ENCODE measurements at places on chromosomes 3 and 15.

GRCh38 chr15:65981837-65982626, 112.7 kb downstream of the RAB11A start:
- DNase-seq, result no peak

- no peak for DNase-seq
Observed at GRCh38 chr3:122555275-122556071, 8.6 kb downstream of the PARP9 start.

- DNase-seq, result no peak
Observed at GRCh38 chr3:140848666-140849065, 93.0 kb upstream of the SLC25A36 start.

DNA sequence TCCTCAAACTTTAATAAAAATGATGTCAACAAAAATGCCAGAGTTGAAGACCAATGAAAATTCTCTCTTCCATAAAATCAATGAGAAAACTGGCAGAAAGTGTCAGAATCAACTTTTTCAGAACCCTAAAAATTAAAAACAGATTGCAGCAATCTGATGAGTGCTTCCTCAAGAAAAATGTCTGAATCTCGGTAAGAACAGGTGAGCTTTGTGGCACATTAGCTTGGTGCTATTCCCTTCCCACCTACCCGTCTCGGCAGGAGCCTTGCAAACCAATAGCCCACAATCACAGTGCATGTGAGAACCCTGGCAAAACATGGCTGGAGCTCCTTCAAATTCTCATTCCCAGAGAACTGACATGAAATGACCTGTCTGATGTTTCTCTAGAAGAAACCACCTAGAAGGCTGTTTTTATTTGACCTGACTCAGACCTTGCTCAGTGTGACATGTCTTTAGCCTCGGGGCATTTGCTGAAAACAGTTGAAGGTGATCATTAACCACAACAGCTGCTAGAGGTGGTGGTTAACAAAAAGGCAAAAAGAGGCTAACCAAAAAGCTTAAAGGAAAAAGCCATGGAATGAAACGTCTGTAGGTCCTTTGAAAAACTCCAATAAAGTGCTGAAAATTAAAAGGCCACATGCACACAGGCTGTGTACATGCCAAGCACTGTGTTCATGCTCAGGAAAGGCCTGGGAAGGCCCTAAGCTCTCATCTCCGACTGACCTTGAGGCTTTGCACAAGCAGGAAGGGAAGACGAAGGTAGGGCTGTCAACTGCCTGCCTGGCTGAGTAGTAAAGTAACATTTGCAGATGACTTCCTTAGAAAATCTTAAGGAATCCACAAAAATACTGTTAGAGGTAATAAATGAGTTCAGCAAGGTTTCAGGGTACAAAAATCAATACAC, 253.0 kb upstream of the NSMCE3 start:
- DNase-seq, result no peak

GRCh38 chr15:41401904-41402267, 410 bp downstream of the NDUFAF1 start:
- DNase-seq, result no peak

- no peak for DNase-seq
Observed at GRCh38 chr3:66302288-66302687, 81.5 kb downstream of the SLC25A26 start.

DNA sequence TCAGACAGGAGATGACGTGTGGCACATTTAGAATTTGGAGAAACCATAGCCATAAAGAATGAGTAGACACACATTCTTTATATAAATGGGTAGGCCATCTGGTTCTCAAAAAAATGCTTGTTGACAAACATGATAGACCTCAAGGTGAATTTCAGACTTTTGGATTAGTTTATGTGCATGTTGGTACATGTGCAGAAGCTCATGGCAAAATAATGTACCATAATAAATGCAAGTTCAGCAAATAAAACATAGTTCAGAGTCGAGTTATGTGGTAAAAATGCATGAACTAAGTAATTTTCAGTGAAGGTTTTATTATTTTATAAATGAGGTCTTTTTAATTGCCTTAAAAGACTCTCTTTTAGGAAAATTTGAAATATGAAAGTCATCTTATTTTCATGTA, 24.6 kb downstream of the EEFSEC start:
- DNase-seq, result no peak

- no peak for DNase-seq
Observed at GRCh38 chr3:159832024-159832423, 156.6 kb upstream of the IL12A start.

DNA sequence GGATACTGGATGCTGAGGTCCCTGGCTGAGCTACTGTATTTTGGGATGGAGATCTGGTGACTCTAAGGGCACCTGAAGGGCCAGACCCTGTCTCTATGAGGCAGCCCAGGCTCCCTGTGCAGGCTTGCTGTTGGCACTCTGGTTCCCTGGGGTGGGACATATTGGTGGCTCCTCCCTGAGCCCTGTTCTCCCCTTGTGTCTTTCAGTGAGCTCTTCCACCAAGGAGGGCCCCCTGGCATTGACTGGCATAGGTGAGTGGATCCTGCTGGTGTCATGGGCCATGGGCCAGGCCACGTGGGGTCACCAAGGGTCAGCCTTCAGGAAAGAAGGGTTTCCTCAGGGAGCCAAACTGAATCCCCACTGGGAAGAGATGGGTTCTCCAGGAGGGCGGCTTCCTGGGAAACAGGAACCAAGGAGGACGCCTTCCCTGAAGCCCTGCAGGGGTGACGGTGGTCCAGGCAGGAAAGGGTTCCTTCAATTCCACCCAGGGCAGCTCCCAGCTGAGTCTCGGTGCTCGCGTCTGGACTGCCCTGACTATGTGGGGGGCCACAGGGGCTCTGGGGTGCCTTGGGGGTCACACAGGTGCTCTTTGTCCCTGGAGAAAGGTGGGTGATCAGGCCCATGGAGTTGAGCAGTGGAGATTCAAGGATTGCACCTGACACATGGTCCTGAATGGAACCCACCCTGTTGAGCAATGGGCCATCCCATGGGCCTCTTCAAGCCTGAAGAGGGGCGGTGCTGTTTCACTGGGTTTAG, 220.4 kb downstream of the SNRPN start:
- DNase-seq, result no peak

DNA sequence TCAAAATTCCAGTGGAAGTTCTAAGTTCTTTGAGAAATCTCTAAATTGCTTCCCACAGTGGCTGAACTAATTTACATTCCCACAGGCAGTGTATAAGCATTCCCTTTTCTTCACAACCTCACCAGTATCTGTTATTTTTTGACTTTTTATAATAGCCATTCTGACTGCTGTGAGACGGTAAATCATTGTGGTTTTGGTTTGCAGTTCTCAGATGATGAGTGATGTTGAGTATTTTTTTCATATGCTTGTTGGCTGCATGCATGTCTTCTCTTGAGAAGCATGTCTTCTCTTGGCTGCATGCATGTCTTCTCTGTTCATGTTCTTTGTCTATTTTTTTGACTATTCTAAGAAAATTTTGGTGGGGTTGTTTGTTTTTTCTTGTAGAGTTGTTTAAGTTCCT, 499.6 kb upstream of the CCDC54 start:
- DNase-seq, result no peak

DNA sequence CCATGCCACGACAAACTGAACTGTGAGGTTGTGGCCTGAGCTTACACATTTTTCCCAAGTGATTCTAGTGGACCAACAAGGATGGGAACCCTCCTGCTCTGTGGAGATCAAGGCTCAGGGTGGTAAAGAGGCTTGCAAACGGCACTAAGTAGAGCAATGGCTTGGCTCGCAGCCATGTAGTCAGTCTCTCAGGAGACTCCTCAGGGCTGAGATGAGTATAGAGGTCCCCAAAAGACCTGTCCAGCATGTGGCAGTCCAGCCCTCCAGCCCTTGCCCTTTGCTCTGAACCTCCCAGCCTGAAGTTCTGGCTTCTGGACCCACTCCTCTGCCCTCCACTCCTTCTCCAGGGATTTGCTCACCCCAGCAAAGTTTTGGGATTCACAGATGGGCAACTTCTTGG, 8.3 kb upstream of the CAMP start:
- DNase-seq, result no peak

DNA sequence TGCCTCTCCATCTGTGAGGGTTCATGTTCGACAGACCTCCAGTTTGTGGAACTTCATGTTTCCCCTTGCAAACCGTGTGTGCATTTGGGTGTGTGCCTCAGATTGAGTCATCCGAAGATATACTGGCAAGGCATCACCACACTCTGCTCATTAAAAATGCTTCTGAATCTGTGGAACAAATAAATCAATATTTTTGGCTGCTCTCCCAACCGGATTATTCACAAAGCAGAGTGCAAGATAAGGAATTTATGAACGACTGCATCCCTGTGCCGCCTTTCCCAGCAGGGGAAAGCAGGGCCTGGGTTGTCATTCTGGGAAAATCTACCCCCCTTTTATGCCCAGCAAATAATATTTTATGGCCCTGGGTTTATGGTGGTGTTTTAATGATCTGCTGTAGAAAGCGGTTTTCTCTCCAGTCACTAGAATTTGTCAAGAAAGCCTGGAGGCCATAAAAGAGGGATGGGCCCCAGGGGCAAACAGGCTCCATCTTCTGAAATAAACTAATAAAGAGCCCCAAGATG, 4.2 kb upstream of the WNT5A start:
- no peak for DNase-seq

DNA sequence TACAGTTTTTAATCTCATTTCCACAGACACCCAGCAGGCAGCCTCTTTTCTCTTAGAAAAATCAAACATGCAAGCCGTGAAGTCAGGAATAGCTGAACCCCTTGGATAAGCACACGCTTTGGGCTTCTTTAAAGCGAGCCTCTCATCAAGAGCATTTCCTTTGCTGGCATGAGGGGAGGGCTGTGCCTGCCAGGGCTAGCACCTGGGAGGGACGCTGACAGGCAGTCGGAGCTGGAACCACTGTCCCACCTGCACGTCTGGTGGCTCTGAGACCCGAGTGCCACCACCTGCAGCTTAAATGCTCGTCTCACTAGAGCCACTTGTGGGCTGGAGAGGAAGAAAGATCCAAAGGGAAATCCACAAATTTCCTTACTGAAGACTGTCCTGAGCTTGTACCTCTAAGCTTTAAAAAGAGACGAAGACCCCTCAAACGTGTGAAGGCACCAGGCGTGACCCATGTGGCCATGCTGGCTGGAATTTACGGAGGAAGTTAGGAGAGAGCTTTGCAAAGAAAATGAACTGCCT, 9.4 kb downstream of the MAP6D1 start:
- DNase-seq, result no peak

Data from NCI-H1436 treated with DMSO at 0.1 percent for 48 hours (cell line).